NCI-H1694 (cell line): ENCODE measurements at places on chromosomes 5 and 9.

GRCh38 chr9:88092797-88093331 lies 45.4 kb downstream of the SPATA31C2 start:
- no peak for DNase-seq

DNA sequence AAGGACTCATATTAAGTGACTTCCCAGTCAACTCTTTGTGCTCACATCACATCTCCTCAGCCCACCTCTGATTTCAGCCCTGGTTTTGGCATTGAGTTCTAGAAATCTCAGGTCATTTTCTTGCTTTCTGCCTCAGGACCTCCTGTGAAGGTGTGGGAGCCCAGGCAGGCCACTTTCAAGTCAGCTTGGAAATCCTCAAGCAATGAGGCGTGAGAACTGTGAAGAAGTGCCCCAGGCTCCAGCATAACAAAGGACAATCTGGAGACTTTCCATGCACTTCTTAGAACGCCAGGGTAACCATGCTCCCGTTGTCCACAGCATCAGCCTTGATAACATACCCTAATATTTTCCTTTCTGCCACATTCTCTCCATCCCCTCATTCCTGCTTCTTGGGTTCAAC lies 131.2 kb upstream of the MAP3K1 start:
- no peak for DNase-seq

DNA sequence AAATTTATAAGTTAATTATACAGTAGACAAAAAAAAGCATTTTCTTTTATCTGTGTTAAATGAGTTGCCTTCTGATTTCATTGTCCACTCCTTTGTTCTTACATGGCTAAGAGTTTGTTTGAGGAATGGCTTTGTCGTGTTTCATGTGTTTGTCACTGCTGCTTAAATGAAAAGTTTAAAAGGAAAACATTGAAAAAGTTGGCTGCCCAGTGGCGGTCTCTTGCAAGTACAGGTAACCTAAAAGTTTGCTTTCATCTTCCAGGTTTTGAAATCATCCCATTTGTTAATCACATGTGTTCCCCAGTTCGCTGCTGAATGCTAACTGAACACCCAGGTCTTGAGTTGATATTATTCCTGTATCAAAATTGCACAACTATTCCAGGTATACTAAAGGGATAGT lies 33.9 kb downstream of the EGFLAM start:
- DNase-seq: no peak

- peak; percentile 58 for DNase-seq
These were observed at the start of gene KLF4 for GRCh38 chr9:107489687-107490605. Gene KLF4 (minus strand): TSS chr9:107489769. CDS start chr9:107489172, 597 bp downstream.

GRCh38 chr9:26974927-26975326 lies 18.7 kb downstream of the IFT74 start:
- no peak for DNase-seq

- no peak for DNase-seq
These were observed 35.5 kb upstream of the ADAMTSL1 start for GRCh38 chr9:18438300-18438925.

DNA sequence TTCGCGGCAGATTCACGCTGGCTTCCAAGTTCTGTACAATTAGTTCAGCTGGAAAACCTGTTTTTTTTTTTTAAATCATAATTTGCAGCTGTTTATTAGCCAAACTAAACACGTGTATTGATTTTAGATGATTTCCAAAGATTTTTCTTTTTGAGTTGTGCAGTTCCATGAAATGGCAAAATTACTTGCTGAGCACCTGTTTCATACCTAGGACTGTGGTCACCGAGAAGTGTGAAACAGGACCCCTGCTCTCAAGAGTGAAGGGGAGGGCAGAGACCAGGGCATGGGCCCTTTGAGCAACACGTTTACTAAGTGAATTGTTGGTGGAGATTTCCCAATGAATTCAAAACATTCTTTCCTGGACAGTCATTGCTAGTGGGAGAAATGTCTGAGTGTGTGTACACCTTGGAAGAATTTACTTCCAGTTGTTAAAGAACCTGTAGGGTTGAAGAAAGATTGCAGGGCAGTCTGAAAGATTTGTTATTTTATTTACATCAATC lies 688 bp downstream of the SNX24 start:
- no peak for DNase-seq

GRCh38 chr9:134950386-134951210 lies 32.9 kb upstream of the FCN1 start:
- no peak for DNase-seq

- no peak for DNase-seq
These were observed 50.4 kb downstream of the RUSC2 start for GRCh38 chr9:35540315-35540714.

- DNase-seq: no peak
These were observed 455.5 kb upstream of the TRPC7 start for GRCh38 chr5:136820848-136821247.

DNA sequence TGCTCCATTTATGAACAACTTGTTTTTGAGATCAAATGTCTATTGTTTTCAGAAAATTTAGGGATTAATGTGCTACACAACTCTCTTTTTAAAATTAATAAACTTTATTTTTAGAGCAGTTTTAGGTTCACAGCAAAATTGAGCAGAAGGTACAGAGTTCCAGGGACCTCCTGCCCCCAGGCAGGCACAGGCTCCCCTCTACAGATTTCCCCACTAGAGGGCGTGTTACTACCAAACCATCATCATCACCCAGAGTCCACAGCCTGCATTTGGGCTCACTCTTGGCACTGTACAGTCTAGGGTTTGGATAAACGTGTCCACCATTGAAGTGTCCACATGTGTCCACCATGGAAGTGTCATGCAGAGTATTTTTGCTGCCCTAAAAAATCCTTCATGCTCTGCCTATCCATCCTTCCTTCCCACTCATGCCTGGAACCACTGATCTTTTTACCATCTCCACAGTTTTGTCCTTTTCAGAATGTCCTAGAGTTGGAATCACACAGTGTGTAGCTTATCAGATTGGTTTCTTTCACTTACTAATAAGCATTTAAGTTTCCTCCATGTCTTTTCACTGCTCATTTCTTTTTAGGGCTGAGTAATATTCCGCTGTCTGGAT lies 61.7 kb downstream of the MRPL36 start:
- no peak for DNase-seq

- DNase-seq: no peak
These were observed 137.3 kb downstream of the FSTL4 start for GRCh38 chr5:133474851-133475590.

DNA sequence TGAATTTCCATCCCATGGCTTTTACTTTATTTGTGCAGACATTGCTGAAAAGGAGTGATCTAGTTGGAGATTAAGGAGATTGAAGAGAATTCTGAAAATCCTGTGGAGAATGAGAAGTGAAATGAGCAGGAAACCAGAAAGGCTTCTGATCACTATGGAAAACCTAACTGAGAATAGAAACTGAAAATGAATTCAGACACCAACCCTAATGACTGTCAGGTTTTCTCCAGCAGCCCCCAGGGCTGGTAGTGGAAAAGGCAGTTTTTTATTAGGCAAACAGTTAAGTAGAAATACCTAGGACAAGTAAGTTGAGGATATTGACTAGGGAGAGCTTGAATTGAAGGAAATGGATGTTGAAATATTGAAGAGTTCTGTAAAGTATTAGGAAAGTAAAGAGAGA lies 14.7 kb upstream of the ARRDC3 start:
- no peak for DNase-seq

GRCh38 chr5:138736293-138736692 lies 16.9 kb upstream of the CTNNA1 start:
- DNase-seq: no peak

- no peak for DNase-seq
These were observed 16.8 kb downstream of the NCS1 start for GRCh38 chr9:130188860-130189481.

GRCh38 chr5:61915646-61916045 lies 390.4 kb upstream of the KIF2A start:
- no peak for DNase-seq

DNA sequence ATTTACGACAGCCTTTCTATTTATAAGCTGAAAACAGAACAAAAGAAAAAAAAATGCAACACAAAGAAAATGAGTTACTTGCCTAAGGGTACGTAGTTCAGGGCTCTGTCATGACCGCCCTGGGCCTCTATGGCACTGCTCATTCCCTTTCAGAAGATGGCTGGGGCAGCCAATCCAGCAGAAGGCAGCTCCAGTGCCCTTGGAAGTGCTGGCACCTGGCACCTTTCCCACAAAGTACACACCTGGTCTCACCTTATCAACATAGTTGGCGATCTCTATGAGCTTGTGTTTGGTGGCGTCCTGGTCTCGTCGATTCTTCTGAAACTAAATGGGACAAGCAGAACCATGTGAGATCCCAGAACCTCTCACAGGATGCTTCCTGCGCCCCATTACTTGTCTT lies 53.2 kb downstream of the NIPAL4 start:
- no peak for DNase-seq

- no peak for DNase-seq
These were observed 1.5 kb upstream of the DEPDC1B start for GRCh38 chr5:60701321-60701968.

DNA sequence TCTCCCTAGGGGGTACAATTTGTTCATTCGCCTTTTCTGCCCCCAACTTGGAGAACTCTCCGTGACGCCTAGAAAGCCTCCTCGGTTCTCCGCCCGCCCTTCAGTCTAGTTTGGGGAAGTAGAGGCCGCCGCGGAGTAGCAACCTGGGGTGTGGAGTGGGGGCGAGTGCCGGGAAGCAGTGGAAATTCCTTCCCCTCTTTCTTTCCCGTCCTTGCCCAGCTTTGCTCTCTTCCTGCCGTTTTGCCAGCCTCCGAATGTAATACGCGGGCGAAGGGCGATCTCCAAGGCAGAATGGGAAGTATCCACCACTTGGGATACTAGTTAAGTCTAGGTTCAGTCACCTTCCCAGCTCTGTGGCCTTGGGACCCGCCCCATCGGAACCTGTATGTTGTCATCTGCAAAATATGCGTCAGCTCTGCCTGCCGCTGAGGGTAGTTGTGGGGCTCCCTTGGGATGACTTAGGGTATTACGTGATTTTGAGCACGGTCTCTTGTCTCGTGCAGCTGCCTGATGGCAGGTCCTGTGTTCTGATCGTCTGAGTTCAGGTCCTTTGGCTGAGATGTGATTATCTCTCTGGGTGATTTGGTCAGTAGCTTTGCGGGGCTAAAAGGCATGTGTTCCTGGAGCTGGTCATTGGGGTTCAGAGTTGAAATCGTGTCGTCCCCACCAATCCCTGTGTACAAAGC lies 724 bp downstream of the PAM start:
- peak; percentile 11 for DNase-seq

GRCh38 chr5:40235471-40236400 lies 444.0 kb upstream of the PTGER4 start:
- DNase-seq: no peak

GRCh38 chr9:27856748-27857147 lies 283.5 kb upstream of the C9orf72 start:
- DNase-seq: no peak

DNA sequence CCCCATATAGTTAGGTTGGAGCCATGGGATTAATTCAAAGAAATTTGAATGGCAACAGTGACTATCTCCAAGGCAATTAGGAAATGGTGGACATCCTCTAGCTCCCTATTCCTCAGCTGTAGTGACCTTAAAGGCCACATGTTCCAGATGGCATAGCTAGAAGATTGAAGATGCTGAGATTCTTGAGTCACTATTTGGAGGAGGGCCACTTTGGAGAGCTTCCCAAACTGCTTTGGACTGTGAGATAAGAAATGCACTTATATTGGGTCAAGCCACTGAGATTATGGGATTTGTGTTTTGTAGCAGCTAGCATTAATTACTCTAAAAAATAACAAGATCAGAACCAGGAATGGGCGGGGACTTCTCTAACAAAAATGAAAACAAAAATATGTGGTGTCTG lies 636.2 kb upstream of the CCNG1 start:
- no peak for DNase-seq

- no peak for DNase-seq
These were observed 830.4 kb downstream of the MAT2B start for GRCh38 chr5:164335837-164336236.

GRCh38 chr5:152400846-152401245 lies 4.2 kb downstream of the NMUR2 start:
- DNase-seq: no peak

GRCh38 chr5:149174847-149175234 lies 33.5 kb downstream of the ABLIM3 start:
- DNase-seq: no peak

GRCh38 chr5:125293223-125293622 lies 546.8 kb upstream of the ZNF608 start:
- DNase-seq: no peak

DNA sequence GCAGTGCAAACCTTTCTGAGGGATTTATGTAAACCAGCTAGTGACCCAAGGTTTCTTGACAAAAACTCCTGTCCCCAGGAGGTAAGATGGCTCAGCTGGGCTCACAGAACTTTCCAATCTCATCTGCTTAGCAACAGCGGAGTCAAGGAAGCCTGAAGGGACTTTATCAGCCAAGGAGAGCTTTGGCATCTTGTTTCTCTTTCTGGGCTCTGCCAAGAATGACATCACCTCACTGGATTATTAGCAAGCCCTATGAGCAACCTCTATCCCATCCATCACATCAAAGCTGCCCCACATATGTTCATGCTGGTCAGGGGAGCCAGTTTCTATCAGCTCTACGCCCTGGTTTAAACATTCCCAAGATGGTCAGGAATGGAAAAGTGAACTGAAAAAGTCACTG lies 461.3 kb downstream of the ENC1 start:
- no peak for DNase-seq

DNA sequence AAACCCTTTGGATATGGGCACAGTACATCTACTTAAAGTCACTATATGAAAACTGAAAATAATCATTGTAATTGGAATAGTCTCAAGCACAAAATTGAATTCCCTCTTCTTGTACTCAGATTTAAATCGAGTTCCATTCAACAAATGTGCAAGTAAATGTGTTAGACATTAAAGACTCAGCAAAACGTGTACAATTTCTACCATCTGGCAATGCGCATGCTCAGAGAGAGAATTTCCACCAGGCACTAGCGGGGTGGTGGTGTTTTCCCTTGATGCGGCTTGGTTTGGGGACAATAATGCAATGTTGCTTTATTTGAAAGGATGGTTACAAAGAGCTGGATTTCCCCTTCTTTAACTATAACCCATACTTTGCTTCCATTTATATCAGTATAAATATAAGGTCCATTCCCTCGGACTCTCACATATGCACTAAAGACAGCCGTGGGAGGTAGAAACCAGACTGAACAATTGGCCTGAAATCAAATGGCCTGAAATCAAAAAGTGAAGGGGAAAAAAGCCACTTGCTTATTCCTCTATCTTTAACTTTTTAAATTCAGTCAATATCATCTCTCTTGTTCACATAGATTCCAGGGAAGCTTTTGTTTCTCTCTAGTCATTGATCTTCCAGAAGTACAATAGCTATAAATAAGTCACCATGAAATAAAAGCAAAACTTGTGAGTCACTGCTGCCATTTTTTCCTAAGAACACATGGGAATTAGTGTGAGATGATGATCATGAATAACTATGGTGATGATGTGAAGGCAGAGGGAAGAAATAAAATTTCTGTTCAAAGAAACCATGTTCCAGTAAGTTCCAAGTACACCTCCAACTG lies 59.2 kb downstream of the ADAMTS12 start:
- no peak for DNase-seq

GRCh38 chr9:75601280-75601679 lies 289.2 kb upstream of the PCSK5 start:
- no peak for DNase-seq
